ENCODE measurements at places on chromosomes 11 and 22. TPM values are rescaled to one million over a fixed set of nuclear protein-coding genes. Genes with fewer than 3 reads are reported as not detected.

DNA sequence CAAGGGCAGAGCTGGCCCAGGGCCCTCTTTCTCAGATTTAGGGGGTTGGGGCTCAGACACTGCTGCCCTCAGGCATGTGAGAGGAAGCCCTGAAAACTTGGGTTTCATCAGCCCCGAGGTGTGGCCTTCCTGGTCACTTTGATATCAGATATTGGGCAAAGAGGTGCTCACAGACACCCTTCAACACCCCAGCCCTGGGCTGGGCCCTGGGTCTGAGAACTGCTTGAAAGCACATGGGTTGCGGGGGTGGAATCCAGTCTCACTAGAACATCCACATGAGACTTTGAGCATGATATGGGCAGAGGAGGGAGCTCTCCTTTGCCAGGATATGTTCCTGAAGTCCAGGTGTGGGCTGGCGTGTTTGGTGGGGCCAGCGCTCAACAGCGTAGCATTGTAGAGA lies 10.4 kb downstream of the DGAT2 start:
- DNase-seq, result no peak
- no peak overlapping the region for H3K27ac ChIP-seq
- H3K4me3 ChIP-seq, result no peak overlapping the region
- H3K36me3 ChIP-seq, result no peaks in the 10 kb centered on the region
- H3K4me1 ChIP-seq, result no peaks in the 10 kb centered on the region
- no peaks in the 10 kb centered on the region for H3K27me3 ChIP-seq

DNA sequence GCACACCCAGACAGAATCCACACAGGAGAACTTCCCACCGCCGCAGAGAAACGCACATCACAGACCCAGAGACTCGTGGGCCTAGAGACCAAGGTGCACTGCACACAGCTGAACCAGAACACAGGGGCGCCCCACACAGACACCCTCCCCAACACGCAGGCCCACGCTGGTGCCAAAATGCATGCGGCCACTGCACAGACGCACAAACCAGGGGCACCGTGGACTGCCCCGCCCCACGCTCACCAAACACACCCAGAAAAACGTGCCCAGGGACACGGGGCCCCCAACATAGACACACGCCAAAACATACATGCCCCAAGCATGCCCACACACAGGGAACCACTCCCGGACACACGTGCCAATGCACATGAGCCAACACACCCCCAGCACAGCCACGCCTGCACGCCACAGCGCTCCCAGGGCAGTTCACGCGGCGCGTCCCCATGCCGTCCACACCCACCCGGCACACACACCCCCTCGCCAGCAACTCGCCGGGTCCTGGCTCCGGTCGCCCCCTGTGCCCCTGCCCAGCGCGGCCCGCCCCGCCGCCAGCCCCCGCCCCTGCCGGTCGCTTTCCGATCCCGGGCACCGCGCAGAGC lies 7.8 kb downstream of the ELFN2 start:
- DNase-seq, result no peak
- peaks cover 12% of the 10 kb centered on the region for H3K4me1 ChIP-seq
- peaks cover 7% of the 10 kb centered on the region for H3K27me3 ChIP-seq
- no peak overlapping the region for H3K4me3 ChIP-seq
- no peaks in the 10 kb centered on the region for H3K36me3 ChIP-seq

DNA sequence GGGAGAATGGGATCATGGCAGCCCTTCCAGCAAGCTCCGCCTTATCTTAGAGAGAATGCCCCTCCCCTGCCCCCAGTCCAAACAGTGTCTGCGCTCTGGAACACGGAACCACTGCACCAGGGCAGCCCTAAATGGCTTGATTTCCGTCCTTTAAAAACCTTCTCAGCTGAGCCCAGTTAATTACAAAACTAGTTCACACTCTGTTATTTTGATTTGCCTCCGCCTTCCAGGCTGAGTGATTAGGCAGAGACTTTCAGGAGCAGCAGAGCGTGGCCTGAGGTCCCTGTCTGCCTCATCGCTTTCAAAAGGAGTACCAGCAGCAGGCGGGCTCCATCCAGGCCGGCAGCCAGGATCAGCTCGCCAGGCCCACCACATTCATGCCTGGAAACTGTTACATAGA lies 313.0 kb downstream of the BRD1 start:
- no peaks in the 10 kb centered on the region for H3K27me3 ChIP-seq
- no peak overlapping the region for H3K4me3 ChIP-seq
- peaks cover 16% of the 10 kb centered on the region for H3K4me1 ChIP-seq
- no peaks in the 10 kb centered on the region for H3K36me3 ChIP-seq
- no peak overlapping the region for H3K27ac ChIP-seq
- DNase-seq, result no peak

- no peak overlapping the region for H3K4me3 ChIP-seq
- H3K4me1 ChIP-seq, result no peaks in the 10 kb centered on the region
- H3K27ac ChIP-seq, result no peak overlapping the region
- no peaks in the 10 kb centered on the region for H3K27me3 ChIP-seq
- no peaks in the 10 kb centered on the region for H3K36me3 ChIP-seq
These were observed 71.4 kb upstream of the GRK3 start for GRCh38 chr22:25492841-25493734.

DNA sequence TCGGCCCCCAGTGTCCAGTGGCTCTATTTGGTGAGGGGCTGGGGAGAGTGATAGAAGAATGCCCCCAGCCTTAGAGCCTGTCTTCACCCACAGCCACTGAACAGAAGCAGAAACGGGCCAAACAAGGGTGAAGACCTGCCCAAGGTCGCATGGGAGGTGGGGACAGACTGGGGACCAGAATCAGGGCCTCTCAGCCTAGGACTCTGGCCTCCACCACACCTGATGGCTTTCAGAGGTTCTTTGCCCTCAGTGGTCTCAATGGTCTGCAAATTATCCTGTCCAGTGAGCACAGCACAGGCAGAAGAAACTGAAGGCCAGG lies 4.5 kb upstream of the MYRF start:
- DNase-seq, result no peak
- H3K4me1 ChIP-seq, result peaks cover 5% of the 10 kb centered on the region
- H3K4me3 ChIP-seq, result no peak overlapping the region
- peaks cover 13% of the 10 kb centered on the region for H3K27me3 ChIP-seq
- no peak overlapping the region for H3K27ac ChIP-seq

DNA sequence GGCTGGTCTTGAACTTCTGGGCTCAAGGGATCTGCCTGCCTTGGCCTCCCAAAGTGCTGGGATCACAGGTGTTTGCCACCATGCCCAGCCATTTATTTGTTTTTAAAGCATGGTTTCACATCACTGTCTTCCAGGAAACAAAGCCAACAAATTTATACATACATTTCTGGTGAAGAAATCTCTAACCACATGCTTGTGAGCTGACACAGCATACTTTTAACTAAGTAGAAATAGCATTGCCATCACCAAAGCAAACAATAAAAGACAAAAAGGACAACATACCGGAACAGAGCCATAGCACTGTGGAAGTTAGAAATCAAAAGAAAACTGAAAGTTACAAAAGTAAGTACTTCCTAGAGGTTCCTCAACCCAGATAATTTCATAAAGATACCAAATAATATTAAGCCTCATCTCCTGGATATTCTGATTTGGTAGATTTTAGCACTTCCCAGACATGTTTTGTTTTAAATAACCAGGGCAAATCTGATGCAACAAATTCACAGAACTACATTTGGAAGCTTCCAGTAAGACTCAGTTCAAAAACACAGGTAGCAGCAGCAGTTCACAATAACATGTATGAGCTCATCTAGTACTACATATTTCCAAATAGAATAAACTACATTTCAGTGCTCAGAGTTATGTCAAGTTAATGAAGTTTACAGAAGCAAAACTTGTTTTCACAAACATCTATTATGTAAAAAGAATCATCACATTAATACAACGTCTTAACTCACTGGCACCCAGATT lies 70.6 kb downstream of the RRAS2 start:
- peaks cover 2% of the 10 kb centered on the region for H3K36me3 ChIP-seq
- peaks cover 4% of the 10 kb centered on the region for H3K4me1 ChIP-seq
- H3K27me3 ChIP-seq, result no peaks in the 10 kb centered on the region
- no peak for DNase-seq
- H3K4me3 ChIP-seq, result no peak overlapping the region

GRCh38 chr11:36684840-36685801 lies 87.1 kb upstream of the RAG2 start:
- H3K4me1 ChIP-seq, result peaks cover 13% of the 10 kb centered on the region
- peaks cover 16% of the 10 kb centered on the region for H3K27me3 ChIP-seq
- DNase-seq, result no peak
- H3K27ac ChIP-seq, result no peak overlapping the region

FGF19 gene
- polyA plus RNA-seq, result not detected

Data from CD8-positive, alpha-beta memory T cell (primary cell).